Tongue (tissue), 3 donors: ENCODE measurements at places on chromosomes 7 and 10. TPM values are rescaled to one million over a fixed set of nuclear protein-coding genes. Genes with fewer than 3 reads are reported as not detected.
A peak's percentile ranks its signal among the peaks of the same experiment; 100 is the strongest.

- no peak for DNase-seq
Observed at GRCh38 chr7:129252128-129252527, 27.3 kb downstream of the AHCYL2 start.

GRCh38 chr7:21891291-21891690 lies 54.4 kb downstream of the CDCA7L start:
- DNase-seq, result no peak

DNA sequence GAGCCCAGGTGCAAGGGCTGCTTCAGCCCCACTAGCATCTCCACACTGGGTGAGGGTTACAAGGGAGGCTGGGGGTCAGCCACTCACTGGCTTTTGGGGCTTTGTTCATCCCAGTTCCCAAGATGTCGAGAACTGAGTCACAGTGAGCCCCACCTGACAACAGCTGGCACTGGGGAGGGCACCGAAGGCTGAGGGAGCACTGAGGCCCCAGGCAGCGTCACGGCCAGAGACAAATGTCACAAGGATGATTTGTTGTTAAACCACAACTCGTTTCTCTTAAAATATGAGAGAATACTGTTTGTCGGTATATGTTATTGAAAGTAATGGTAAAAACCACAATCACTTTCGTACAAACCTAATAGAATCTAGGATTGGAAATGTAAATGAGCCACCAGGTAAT lies 219.9 kb downstream of the CELF2 start:
- no peak for DNase-seq

DNA sequence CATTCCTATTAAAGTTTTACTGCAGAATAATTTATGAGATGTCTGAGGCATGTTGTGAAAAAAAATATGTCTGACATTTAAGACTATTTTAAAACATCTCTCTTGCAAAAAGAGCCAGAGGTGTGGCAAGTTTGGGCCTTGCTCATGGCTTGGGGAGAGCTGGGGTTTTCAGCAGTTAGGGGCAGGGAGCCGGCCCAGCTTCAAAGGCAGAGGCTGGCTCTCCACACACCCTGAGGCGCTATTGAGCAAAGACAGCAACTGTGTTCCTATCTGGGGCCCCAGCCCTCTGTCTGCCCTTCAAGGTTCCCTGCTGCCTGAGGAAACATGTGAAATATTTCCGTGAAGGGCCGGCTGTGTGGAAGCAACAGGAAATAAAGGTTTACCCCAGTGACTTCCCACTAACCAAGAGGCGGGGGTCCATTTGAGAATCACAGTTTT lies 94.0 kb downstream of the SORBS1 start:
- DNase-seq, result peak; percentile 75

Gene LGI1
- total RNA-seq, result 8.5 TPM

- no peak for DNase-seq
Observed at GRCh38 chr10:133343558-133343957, 3.6 kb upstream of the PRAP1 start.

DNA sequence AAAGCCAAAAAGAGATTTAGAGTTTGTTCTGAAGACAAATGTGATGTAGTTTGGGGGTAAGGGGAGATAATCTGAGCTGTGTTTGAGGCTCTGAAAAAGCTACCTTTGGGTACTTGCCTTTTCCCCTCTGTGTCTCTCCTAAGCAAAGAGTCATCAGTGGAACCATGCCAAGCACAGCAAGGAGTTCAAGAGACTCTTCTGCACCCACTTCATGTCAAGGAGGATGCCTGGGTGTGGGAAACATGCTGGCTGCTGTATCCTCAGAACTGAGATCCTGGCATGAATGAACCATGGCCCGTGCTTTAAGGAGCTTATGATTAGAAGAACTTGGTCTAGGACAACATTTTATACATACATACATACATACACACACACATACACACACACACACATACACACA lies 142.9 kb downstream of the NOC3L start:
- DNase-seq, result peak; percentile 64

Gene CYP3A5
- total RNA-seq, result 38.5 TPM
